ENCODE measurements at places on chromosomes 1 and 21. TPM values are rescaled to one million over a fixed set of nuclear protein-coding genes. Genes with fewer than 3 reads are reported as not detected.

Gene CD1E
- total RNA-seq, result not detected

Gene PGBD5
- total RNA-seq, result 0.04 TPM

Gene SMIM34
- not detected for total RNA-seq

Gene FAM110D
- not detected for total RNA-seq

Gene ABCA4
- total RNA-seq, result not detected

Gene FABP3
- not detected for total RNA-seq

All from activated CD8-positive, alpha-beta memory T cell treated with anti-CD3 and anti-CD28 coated beads for 36 hours (primary cell).